ENCODE measurements at places on chromosomes 7 and 10.

DNA sequence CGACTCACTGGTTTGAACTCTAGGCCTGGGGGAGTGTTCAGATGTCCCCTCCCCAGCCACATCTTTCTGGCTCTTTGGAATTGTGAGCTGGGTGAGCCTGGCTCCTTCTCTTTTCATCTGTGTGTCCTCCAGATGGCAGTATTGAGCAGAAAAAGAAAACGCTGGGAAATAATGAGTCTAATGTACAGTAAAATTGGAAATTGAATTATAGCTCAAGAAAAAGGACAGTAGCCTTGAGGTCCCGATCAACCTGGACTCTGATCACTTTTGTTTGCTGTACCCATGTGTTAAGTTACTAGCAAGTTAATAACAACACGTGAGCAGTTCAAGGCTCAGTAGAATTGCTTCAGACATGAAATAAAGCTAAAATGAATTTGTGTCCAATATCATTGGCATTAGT lies 77.9 kb downstream of the SNX10 start:
- DNase-seq = peak; percentile 56

- DNase-seq = no peak
Observed at GRCh38 chr7:138907201-138907847, 73.9 kb downstream of the KIAA1549 start.

- DNase-seq = no peak
Observed at GRCh38 chr7:157395206-157395605, 58.4 kb downstream of the DNAJB6 start.

DNA sequence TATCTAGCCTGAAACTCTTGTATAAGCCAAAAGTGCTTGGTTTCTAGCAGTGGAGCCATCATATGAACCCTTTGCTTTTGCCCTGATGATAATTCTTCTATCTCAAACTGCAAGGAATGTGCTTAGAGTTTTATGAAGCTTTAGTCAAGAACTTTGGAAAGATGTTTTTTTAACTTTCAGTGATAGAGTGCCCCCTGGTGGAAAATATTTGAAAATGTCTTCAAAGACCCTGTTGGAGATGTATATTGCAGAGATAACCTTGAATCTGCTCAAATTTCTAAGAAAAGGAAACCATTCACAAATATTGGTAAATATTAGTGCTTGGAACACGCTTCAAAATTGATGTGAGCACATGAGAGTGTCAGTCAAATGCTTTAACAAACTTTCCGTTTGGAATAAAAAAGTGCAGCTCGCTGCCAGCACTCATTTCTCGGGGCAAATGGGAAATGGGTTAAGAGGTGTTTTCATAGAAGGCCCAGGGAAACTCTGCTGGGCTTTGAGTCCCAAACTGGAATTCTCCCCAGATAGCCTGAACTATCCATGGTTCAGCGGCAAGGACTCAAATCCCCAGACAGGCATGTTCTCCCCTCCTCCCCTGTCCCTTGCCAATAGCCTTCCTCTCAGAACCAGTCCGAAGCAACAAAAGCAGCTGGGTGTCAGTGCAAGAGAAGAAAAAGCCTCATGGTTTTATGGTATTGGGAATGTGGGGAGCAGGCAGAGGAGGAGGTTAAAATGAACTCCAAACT lies 129.3 kb downstream of the MYOF start:
- DNase-seq = peak; percentile 13

- no peak for DNase-seq
Observed at GRCh38 chr10:76420725-76421124, 989.3 kb downstream of the LRMDA start.

DNA sequence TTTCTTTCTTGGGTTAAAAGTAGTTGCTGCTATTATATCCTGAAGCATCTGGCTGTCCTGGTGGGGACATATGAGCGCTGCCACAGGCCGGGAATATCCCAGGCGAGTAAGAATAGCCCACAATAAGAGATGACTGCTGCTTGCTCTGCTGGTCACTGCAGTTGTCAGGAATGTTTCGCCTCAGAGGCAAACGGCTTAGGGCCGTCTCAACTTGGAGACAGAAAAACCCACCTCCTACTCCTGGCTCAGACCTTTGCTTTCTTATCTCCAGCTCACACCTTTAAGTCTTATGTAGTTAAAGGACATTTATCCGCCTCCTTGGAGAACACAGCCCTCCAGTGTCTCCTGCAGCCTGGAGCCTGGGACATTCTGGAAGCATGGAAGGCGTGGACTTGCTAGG lies at the start of gene GJD4:
GJD4 (plus strand) TSS at position 151 of the 400 bp plus-strand sequence; CDS start at position 378, 227 bp downstream.
- no peak for DNase-seq

GRCh38 chr10:93589648-93590562 lies 11.1 kb downstream of the RBP4 start:
- DNase-seq = no peak

DNA sequence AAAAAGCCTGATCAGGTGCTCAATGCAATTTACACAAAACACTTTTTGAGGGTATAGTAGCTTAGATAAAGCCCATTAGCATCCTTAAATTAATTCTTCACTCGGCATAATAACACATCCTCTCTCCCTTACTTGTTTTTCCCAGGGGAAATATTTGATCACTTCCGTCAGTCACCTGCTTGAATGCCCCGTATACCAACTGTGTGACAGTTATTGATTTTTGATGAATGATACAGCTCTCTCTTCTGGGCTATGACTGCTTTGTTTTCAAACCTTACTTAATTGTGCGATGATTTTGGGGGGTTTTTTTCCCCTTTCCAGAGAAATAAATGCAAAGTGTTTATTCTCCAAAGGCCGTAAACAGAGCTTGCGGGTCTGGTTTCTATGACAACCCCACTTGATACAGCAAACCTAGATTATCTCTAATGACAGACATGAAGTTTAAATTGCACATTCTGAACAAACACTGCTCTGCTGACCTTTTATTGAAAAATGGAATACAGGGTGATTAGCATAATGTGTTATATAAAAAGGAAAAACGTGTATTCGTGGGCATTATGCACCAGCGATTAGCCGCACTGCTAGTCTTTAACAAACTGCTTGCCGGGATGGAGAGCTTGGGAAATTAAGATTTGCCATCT lies 78.4 kb upstream of the NANOS1 start:
- DNase-seq = peak; percentile 87

GRCh38 chr10:121597504-121598262 lies 561 bp downstream of the FGFR2 start:
- no peak for DNase-seq

GRCh38 chr10:71952745-71953144 lies 11.4 kb upstream of the CHST3 start:
- no peak for DNase-seq

DNA sequence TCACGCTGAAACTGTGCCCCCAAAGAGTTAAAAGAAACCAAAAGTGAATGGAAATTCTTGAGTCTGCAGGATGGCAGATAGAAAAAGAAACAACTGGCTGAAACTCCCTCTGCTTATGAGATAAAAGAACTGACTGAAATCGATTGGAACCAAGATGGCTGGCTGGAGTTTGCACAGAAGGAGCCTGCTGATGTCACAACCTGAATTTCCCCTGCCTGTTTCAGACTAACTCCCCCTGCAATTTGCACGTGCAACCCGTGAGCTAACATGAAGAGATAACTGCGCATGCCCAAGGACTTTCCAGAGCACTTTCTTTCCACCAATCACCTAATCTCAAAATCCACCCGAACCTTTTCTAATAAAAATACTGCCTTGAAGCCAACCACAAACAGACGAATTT lies 435.5 kb downstream of the CALN1 start:
- no peak for DNase-seq

- DNase-seq = no peak
Observed at GRCh38 chr7:156524818-156525597, 115.6 kb upstream of the RNF32 start.

GRCh38 chr10:14822879-14823755 lies 14.7 kb downstream of the CDNF start:
- DNase-seq = peak; percentile 19

DNA sequence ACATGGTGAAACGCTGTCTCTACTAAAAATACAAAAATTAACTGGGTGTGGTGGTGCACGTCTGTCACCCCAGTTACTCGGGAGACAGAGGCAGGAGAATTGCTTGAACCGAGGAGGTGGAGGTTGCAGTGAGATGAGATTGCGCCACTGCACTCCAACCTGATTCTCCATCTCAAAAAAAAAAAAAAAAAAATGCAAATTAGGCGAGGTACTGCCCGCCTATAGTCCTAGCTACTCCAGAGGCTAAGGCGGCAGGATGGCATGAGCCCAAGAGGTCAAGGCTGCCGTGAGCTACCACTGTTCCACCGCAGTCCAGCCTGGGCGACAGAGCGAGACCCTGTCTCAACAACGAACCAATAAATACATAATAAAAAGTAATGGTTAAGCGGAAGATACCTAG lies 1.1 kb upstream of the EIF4H start:
- DNase-seq = no peak

DNA sequence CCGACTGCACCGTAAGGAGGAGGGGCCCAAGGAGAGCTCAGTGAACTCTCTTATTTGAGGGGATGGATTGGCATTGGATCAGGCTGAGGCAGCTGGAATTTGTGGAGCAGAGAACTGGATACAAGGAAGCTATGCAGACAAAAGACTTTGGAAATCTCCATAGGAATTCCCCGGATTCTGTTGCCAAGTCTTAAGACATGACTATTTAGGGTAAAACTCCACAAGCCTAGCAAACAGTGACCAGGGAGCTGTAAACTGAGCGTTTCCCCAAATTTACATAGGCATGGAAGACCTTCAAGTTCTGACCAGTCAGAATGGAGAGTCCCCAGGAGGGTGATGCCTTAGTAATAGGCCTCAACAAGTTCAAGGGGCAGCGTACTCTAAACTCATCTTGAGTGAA lies 82.5 kb upstream of the PCBD1 start:
- DNase-seq = no peak

- DNase-seq = no peak
Observed at GRCh38 chr7:117673839-117674238, 194.0 kb downstream of the CFTR start.

DNA sequence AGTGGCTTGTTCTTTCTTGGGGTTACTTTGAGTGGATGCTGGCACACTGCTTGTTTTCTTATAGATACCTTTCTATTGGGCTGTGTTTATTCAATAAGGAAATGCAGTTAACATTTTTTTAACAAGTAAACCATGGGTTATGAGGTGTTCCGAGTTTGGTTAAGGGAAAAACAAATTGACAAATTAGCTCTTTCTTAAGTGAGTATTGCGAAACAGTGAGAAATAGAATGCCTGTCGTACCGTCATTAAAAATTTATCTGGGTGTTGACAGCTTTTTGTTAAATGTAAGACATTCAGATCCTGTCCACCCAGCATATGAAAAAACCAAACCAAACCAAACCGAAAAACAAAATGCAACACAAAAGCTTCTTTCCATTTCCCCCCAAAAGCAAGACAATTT lies 6.2 kb downstream of the CUX1 start:
- DNase-seq = no peak

DNA sequence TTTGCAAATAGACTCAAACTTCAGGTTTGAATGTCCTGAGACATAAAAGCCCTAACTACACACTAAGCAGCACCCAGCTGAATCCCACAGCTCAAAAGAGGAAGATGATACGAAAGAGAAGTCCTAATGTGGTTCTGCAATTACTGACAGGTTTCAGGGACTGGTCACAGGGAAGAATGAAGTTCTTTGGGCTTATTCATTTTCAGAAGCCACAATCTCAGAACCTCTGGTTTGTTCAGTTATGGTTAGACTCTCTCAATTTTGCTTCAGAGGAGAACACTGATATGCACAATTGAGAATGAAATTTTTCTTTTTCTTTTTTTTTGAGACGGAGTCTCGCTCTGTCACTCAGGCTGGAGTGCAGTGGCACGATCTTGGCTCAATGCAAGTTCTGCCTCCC lies 94.6 kb upstream of the FAM180A start:
- no peak for DNase-seq

DNA sequence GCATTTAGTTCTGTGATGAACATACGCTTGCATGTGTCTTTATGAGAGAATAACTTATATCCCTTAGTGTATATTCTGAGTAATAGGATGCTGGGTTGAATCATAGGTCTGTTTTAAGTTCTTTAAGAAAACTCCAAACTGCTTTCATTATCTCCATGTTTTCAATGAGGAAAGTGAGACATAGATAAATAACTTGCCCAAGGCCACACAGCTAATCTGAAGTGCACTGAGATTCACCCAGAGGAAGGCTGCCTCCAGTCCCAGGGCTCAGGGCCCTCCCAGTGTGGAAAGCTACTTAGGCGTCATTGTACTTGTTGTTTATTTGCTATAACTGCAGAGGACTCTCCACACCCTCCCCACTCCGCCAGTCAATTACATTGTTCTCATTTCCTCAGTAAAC lies 126.7 kb downstream of the INHBA start:
- DNase-seq = no peak

- no peak for DNase-seq
Observed at GRCh38 chr10:8444630-8445029, 390.1 kb downstream of the GATA3 start.

GRCh38 chr10:127935071-127935561 lies 28.2 kb downstream of the PTPRE start:
- DNase-seq = no peak

DNA sequence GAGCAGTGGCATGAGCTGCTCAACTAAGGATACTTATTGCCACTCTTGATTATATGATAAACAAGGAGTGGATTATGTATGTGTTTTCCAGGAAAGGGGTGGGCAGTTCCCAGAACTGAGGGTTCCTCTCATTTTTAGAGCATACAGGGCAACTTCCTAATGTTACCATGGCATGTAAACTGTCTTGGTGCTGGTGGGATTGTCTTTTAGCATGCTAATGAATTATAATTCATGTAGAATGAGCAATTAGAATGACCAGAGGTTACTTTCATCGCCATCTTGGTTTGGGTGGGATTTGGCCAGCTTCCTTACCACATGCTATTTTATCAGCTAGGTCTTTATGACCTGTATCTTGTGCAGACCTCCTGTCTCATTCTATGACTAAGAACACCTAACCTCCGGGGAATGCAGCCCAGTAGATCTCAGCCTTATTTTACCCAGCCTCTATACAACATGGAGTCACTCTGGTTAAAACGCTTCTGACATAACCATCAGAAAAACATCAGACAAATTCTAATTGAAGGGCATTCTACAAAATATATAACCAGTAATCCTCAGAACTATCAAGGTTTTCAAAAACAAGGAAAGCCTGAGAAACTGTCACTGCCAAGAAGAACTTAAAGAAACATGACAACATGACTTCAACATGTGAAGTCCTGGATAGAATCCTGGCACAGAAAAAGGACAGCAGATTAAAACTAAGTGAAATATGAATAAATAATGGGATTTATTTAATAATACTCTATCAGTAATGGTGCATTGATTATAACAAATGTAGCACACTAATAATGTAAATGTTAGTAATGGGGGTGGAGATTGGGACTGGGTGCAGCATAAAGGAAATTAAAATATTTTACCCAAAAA lies 365.0 kb downstream of the SEMA3D start:
- DNase-seq = no peak

GRCh38 chr10:11080564-11080984 lies 62.9 kb downstream of the CELF2 start:
- DNase-seq = no peak

Measured in NCI-H1436 (cell line).